ENCODE measurements at places on chromosomes 5 and 9.

- no peak for DNase-seq
Observed at GRCh38 chr5:75342836-75343235, 5.8 kb downstream of the HMGCR start.

DNA sequence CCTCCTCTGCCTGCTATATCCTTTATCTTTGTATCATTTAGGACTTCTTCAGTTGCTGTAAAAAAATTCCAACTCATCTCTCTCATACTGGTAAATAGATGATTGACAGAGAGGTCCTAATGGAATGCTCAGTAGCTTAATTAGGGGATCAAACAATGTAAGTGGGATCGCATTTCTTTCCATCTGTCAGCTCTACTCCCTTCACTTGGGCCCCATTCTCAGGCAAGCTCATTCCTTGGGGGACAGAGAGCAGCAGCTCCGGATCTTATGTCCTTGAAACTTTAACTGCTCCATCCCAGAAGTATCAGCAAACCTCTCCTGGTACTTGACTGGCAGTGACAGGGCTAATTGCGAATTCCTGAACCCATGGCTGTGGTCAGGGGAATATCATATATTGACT lies 146.7 kb downstream of the YTHDC2 start:
- no peak for DNase-seq

GRCh38 chr9:98864281-98865174 lies 57.1 kb downstream of the GALNT12 start:
- DNase-seq: no peak

DNA sequence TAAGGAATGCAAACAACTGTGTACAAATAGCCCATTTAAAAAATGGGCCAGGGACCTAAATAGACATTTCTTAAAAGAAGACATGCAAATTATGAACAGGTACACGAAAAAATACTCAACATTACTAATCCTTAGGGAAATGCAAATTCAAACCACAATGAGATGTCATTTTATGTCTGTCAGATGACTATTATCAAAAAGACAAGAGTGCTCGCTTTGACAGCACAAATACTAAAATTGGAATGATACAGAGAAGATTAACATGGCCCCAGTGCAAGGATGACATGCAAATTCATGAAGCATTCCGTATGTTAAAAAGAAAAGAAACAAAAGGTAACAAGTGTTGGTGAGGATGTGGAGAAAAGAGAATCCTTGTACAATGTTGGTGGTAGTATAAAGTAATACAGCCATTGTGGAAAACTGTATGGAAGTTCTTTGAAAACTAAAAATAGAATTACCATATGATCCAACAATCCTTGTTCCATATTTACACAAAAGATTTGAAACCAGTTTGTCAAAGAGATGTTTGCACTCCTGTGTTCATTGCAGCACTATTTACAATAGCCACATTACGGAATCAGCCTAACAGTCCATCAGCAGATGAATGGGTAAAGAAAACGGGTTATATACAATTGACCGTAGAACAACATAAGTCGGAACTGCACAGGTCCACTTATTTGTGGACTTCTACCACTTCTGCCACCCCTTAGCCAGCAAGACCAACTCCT lies 47.2 kb upstream of the PCAT7 start:
- no peak for DNase-seq

DNA sequence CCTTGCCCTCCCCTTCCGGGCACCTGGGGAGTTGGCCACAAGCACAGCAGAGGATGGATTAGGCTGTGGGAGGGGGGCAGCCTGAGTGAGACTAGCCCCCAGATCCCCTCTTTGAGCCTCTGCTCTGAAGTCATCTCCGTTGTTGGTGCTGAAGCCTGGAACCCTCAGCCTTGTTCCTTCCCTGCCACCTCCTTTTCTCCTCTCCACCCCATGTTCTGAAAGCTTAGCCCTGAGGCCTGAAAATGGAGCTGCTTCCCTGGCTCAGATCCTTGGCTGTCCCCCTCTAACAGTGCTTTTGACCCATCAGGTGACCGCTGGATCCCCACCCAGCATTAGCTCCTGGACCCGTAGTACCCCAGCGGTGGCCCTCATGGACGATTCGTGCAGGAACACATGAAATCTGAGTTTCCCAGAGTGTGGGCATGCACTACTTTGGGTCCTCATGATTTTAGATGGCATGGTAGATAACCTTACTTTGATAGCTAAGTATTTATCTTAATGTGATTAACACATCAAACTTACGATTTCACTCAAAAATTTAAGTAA lies 21.6 kb upstream of the ANGPTL2 start:
- DNase-seq: no peak

GRCh38 chr9:126423916-126424185 lies 97.2 kb downstream of the MVB12B start:
- peak; percentile 29 for DNase-seq

GRCh38 chr5:80466669-80467485 lies 21.0 kb upstream of the FAM151B start:
- DNase-seq: peak; percentile 66

- DNase-seq: no peak
Observed at GRCh38 chr9:12748016-12748415, 26.8 kb upstream of the LURAP1L start.

GRCh38 chr5:75338408-75338807 lies 1.4 kb downstream of the HMGCR start:
- no peak for DNase-seq

GRCh38 chr9:105069696-105070095 lies 141.7 kb upstream of the ABCA1 start:
- no peak for DNase-seq

DNA sequence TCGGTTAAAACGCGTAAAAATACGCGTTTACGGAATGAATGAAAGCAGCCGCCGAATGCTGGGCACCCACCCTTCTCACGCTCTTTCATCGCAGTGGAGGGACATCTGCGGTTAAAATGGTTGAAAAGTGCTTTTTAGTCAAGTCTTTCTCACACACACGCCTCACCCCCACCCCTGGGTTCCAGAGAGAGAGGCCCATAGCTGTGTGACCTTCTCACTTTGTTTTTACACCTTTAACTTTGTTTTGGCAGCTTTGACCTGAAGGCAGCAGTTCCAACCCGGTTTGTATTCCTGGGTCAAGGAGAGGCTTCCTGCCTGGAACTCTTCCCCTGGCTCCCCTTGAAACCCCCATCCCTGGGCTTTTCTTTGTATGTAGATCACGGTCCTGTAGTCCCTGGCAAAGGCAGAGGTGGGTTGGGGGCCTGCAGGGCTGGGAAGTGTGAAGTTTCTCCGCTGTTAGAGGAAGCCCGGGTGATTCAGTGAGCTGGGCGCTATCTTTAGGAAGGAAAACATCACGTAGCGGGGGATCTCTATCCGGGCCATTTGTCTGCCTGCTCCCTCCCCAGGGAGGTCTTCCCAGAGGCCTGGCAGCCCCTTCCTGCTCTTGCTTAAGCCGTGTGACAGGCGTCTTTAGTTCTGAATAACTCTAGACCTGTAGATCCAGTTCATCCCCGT lies 29.6 kb downstream of the SPRY4 start:
- DNase-seq: no peak

DNA sequence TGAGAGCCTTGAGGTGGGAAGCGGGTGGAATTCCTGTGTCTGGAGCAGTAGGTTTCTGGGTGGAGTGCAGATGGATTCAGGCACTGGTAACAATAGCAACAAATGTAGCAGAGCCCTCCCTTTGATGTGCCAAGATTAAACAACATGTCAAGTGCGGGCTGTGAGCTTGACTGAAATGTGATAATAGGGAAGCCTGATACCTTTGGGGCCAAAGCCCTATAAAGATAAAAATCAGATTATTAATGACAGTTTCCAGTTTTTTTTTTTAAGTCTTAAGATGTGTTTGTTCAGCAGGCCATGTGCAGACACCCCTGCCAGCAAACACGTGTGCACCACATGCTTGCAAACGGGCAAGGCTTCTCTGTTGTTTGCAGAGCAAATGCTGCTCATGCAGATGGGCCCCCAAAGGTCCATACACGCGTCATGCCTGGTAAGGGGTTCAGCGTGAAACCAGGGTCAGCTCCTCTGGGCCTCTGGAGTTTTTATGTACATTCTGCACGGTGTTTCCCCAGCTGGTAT lies 193.2 kb downstream of the GADD45G start:
- no peak for DNase-seq

DNA sequence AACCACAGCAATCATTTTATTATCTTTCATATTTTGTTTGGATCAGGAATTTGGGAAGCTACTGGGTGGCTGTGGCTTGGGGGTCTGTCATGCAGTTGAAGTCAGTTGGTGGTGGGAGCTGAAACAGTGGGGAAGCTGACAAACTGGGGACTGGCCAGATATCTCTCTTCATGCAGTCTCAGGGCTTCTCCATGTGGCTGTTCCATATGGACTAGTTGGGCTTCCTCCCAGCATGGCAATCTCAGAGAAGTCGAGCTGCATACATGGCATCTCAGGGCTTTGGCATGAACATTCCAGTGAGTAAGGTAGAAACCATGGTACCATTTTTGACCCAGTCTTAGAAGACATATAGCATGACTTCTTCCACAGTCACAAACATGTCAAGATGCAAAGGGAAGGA lies 274.8 kb downstream of the ENC1 start:
- no peak for DNase-seq

DNA sequence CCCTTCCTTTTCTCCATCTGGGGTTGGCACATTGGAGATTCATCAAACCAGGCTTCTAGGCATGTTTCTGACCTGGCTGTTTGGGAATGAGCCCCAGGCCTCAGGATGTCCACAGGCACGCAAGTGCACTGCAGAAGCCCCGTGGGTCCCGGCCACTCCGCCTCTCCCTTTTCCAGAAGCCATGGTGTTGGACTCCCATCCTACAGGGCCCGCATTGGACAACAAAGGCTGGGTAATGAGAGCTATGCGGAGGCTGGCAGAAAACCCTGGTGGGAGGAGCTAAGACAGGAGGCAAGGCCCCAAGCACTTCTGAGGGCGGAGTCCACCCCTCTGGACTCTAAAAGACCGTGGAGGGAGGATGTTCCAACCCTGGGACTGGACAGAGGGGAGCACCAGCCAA lies 160.6 kb downstream of the OLFM1 start:
- no peak for DNase-seq

DNA sequence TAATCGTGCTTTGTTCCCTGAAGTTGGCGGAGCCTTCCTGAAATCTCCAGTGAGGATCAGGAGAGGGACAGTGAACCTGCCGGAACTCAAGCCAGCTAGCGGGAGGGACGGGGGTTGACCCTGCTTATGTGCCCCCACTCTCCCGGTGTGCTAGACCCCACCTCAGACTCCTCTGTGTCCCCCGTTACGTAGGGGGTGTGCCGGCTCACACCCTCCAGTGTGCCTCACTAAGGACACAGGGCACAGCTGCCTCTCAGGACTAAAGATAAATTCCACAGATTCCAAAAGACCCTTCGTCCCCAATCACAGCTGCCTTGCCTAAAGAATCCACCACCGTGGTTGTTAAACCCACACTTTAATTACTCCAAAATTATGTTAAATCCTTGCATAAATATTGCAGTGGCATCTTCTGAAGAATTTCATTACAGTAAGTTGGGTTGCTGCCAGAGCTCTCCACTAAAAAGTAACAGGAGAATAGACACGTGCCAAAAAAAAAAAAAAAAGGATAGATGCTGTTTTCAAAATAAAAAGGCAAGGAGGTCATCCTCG lies 73.7 kb downstream of the GTF3C4 start:
- DNase-seq: no peak

GRCh38 chr9:8558176-8558575 lies 758.6 kb upstream of the DMAC1 start:
- no peak for DNase-seq

DNA sequence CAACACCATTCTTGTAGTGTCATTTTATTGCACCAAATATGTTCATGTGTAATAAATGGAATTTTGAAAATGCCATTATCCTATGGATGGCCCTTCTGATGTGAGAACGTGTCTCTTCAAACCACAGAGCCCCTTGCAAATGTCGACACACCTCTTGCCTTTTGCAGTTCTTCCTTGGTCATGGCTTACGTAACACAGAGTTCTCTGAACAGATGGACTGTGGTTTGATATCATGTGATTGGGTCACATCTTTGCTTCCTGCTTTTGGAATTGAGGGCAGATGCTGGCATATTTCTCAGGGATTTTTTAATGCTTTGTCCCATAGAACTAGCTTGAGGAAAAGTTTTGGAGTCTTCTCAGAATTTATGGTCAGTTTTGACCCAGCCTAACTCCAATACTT lies 4.6 kb downstream of the TGFBR1 start:
- DNase-seq: peak; percentile 90

DNA sequence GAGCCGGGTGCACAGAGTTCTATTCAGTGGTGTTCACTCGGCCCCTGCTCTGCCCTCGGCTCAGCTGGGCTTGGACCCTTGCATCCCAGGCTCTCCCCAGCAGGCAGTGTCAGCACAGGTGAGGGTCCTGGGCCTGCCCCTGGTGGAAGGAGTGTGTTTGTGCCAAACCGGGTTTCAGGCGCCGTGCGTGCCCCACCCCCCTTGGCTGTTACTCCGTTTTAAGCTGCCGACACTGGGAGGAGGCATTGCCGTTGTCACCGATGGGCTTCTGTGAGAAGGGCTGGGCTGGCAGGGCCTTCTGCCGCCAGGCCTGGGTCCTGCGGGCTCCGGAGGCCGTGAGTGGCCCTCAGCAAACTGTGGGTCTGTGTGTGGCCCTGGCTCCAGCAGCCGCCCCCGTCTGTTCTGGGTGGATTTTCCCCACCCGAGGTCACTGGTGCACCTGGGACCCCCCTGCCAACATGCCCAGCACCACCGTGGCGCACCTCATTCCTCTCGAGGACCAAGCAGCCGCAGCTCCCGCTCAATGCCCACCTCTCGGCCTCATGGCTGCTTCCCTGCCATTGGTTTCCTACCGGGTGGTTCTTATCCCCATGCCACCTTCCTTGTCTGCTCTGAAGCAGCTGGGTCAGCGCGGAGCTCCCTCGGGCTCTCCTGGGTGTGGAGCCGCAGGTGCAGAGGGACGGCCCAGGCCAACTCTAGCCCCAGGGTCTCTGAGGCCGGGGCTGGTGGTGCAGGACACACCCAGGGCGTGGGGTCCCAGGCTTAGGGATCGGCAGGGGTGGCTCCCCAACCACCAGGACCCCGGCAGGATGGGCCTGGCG lies 44.3 kb upstream of the EXOC3 start:
- no peak for DNase-seq

- no peak for DNase-seq
Observed at GRCh38 chr5:8700222-8700621, 831.3 kb downstream of the MTRR start.

- no peak for DNase-seq
Observed at GRCh38 chr5:167286891-167287290, 1004.6 kb upstream of the WWC1 start.

- DNase-seq: no peak
Observed at GRCh38 chr5:55429613-55430253, 105.0 kb downstream of the PLPP1 start.

- no peak for DNase-seq
Observed at GRCh38 chr9:93944011-93944410, 11.1 kb downstream of the BARX1 start.

DNA sequence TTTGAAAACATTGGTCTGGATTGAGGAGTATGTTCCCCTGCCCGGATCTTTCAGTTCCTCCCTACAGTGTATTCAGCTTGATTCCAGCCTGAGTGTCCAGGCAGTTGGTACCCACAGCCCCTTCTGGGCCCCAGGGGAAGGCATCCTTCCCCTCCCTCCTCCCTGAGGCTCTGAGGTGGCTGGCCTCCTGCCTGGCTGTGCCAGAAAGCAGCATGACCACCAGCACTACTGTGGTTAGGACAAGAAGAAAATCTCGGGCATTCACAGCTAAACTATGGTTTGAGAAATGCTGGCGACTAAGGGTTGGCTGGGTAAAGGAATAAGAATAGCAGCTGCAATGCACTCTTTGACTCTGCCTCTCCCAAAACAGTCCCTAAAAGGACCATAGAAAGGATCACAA lies 84.6 kb upstream of the LIFR start:
- DNase-seq: no peak
